ENCODE measurements at places on chromosomes 2 and 18.

DNA sequence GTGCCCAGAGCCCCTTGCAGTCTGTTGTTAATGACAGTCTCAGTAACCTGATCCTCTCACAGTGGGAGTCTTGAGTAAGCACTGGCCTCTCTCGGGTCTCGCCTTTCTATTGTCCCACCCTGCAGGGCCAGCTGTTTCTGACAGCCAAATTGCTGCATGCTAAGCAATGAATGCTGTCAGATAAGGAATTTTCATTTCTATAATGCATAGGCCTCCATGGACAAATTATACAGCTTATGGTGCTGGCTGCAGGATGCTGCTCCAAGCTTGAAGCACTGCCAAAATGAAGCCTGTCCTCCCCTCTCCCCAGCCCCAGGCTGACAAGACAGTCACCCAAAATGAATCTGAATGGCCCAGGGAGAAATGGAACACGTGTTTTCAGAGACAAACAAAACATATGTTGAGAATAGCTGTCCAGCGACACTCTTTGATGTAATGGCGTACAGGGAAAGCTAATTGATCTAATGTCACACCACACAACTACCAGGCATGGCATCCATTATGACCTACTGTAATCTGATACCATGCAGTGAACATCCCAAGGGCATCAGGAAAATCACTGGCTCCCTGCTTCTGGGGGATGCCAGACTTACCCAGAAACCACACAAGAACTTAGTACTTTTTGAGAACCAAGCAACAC is 36.8 kb downstream of the ACVR1 start:
- peak; percentile 70 for DNase-seq

DNA sequence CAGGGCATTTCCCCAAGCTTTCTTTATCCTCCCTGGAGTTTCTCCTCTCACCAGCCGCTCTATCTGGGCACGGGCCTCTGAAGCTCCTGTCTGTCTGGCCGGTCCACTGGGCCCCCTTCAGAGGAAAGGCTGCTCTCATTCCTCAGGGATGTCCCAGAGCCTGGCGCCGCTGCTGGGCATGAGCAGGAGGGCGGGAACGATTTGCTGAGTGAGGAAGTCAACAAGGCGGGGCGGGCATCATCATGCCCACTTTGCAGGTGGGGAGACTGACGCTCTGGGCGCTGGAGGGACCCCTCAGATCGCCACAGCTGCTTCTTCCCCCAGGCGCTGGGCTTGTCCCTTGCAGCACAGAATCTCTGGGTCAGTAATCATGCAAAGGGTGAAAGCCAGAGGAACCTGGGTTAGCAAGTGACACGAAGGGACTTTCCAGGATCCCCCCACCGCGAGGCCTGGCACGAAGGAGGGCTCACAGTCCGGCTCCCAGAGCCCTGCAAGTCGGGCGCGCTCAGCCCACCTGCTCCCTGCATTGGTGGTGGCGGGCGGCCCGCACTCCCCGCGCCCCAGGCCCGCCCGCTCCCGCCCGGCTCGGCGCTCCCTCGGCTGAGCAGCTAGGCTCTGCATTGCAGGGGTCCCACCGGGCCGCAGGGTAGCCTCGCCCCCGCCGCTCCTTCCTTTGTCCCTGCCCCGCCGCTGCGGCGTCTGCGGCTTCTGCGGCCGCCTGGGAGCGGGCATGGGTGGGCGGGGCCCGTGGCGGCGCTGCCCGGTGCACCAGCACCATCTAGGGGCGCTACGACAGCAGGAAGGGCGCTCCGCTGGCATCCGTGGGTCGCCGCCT is 157.8 kb downstream of the CYRIA start:
- DNase-seq = no peak

- DNase-seq = no peak
Observed at GRCh38 chr2:190670182-190670946, 21.5 kb downstream of the NAB1 start.

GRCh38 chr18:77092104-77093066 is 40.2 kb downstream of the MBP start:
- DNase-seq = no peak

DNA sequence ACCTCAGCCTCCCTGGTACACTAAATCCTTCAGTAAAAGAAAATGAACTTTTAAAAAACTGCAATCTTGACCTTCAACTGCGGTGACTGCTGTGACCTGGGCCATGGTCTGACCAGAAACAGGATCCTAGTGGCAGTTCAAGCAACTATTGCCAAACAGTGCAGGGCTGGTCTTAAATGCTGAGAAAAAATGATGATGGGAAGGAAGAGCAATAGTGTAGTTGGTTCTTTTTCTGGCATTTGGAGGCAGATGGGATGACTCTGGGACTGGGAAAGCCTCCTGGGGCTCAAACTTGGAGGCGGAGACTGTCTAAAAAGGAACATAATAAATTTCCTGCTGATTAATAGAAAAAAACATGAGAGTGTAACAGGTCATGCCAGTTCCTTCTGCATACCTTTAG is 45.4 kb downstream of the CHN1 start:
- peak; percentile 27 for DNase-seq

GRCh38 chr18:57715073-57715472 is 88.0 kb downstream of the ATP8B1 start:
- DNase-seq = no peak

DNA sequence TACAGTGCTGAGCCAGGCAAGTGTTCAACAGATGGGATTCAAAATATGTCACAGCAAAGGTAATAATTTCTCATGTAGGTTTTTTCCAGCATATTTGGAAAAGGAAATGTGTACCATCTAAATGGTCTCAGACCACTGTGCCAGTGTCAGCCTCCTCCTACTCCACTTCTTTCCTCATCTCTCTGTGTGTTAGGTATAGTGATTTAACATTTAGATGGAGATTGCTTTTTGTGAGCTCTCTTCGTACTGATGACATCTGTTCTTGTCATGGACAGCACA is 80.9 kb upstream of the TSPYL6 start:
- no peak for DNase-seq

DNA sequence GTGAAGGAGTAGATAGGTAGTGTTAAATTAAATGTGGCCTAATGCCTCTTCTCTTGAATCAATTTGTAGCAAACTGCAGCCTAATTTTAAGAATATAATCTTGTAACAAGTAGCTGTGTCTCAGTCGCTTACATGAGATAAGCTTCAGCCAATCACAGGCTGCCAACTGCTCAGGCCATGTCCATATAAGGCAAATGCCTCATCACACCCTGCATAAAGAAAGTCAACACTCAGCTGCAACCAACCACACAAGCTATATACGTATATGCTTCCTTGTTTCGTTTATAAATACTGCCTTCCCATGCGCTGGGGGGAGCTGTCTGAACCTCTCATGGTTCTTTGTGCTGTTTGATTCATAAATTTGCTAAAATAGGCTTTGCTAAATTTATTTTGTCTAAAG is 476.3 kb downstream of the TRIB2 start:
- DNase-seq = peak; percentile 14

GRCh38 chr2:51511002-51511401 is 479.1 kb upstream of the NRXN1 start:
- no peak for DNase-seq

DNA sequence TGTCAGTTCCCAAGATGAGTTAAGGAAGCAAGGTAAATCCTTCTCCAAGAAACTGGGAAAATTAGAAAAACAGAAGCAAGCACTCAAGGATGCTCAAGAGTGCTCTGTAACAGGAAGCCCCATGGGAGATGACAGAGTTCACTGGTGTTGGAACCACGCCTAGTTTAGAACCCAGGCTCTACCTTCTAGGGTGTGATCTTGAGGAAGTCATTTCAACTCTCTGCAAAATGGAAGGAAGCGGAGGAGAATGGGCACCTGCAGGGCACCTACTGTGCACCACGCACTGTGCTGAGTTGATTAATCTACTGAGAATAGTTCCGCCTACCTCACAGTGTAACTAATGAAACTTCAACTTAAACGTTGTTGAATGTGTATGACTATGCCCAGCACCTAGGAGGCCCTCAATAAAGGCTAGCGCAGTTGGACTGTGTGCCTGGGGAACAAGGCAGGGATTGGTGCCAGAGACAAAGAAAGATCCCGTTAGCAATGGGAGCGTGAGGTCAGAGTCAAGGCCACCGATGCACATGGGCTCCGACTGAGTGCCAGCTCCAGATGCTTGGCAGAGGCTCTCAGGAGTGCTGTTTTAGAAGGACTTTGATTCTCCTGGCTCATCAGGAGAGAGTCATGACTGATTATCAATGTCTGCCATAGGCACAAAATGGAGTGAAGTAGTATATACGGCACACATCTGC is 93.7 kb downstream of the MAPK4 start:
- no peak for DNase-seq

Data from fibroblast of mammary gland (primary cell).